ENCODE measurements at places on chromosomes 1 and 21. TPM values are rescaled to one million over a fixed set of nuclear protein-coding genes. Genes with fewer than 3 reads are reported as not detected.

GIPC2 gene
- 0.64 TPM for total RNA-seq

RXFP4 gene
- total RNA-seq = not detected

TFAP2E gene
- total RNA-seq = 0.54 TPM

VAV3 gene
- total RNA-seq = 19.5 TPM

LHX8 gene
- 0.64 TPM for total RNA-seq

S100A2 gene
- total RNA-seq = not detected

RIMKLA gene
- total RNA-seq = 10.3 TPM

LRRC53 gene
- 0.27 TPM for total RNA-seq

SEC16B gene
- total RNA-seq = 2.4 TPM

TLR5 gene
- total RNA-seq = 3.3 TPM

TMEM82 gene
- not detected for total RNA-seq

S100A3 gene
- not detected for total RNA-seq

DCDC2B gene
- not detected for total RNA-seq

ATAD3C gene
- not detected for total RNA-seq

C1orf226 gene
- total RNA-seq = 3.4 TPM

RNF186 gene
- not detected for total RNA-seq

KLHL17 gene
- 7.3 TPM for total RNA-seq

PLA2G2D gene
- not detected for total RNA-seq

COL16A1 gene
- total RNA-seq = 9.3 TPM

MRAP gene
- total RNA-seq = 1.00 TPM

RORC gene
- total RNA-seq = 0.18 TPM
